ENCODE measurements at places on chromosomes 1 and 21. TPM values are rescaled to one million over a fixed set of nuclear protein-coding genes. Genes with fewer than 3 reads are reported as not detected.

The TMEM125 gene
- not detected for total RNA-seq

The PLA2G2A gene
- 9.4 TPM for total RNA-seq

The SYPL2 gene
- total RNA-seq: under 0.01 TPM

The LMX1A gene
- not detected for total RNA-seq
